ENCODE measurements at places on chromosomes 16 and 17. TPM values are rescaled to one million over a fixed set of nuclear protein-coding genes. Genes with fewer than 3 reads are reported as not detected.

Gene GJC1
- 10.3 TPM for total RNA-seq

Gene CDT1
- total RNA-seq, result 56.5 TPM

Gene FBXO39
- 0.07 TPM for total RNA-seq

Gene ZNF423
- total RNA-seq, result 0.09 TPM

Gene GDPD1
- total RNA-seq, result 1.8 TPM

Measured in airway epithelial cell (primary cell).